ENCODE measurements at places on chromosomes 6 and 20.

- no peak for DNase-seq
Measured at GRCh38 chr20:20103486-20103885, 51.2 kb downstream of the CFAP61 start.

GRCh38 chr20:10304471-10305046 is 85.9 kb downstream of the SNAP25 start:
- no peak for DNase-seq

GRCh38 chr6:1485678-1486077 is 96.3 kb downstream of the FOXF2 start:
- no peak for DNase-seq

DNA sequence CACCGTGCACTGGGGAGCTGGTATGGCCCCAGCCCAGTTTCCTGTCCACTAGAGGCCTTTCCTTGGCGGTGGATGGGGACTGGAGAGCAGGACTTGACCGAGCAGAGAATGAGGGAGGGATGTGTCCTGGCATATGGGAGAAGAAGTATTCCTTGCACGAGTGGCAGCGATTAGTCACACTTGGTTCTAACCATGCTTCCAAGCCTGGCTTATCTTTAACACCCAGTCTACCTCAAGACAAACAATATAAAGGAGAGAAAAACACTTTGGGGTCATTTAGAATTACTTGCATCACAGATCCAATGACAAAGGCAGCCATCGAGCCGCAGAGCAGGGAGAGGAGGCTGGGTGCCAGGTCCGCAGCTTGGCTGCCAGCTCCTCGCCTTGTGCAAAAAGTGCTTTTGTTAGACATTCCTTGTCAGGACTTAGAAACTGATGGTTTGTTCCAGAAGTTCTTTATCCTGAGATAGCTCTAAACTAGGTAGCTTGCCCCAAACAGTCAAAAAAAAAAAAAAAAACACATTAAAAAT is 214.9 kb upstream of the GMDS start:
- DNase-seq, result no peak

- no peak for DNase-seq
Measured at GRCh38 chr6:68709091-68709490, 74.0 kb downstream of the ADGRB3 start.

DNA sequence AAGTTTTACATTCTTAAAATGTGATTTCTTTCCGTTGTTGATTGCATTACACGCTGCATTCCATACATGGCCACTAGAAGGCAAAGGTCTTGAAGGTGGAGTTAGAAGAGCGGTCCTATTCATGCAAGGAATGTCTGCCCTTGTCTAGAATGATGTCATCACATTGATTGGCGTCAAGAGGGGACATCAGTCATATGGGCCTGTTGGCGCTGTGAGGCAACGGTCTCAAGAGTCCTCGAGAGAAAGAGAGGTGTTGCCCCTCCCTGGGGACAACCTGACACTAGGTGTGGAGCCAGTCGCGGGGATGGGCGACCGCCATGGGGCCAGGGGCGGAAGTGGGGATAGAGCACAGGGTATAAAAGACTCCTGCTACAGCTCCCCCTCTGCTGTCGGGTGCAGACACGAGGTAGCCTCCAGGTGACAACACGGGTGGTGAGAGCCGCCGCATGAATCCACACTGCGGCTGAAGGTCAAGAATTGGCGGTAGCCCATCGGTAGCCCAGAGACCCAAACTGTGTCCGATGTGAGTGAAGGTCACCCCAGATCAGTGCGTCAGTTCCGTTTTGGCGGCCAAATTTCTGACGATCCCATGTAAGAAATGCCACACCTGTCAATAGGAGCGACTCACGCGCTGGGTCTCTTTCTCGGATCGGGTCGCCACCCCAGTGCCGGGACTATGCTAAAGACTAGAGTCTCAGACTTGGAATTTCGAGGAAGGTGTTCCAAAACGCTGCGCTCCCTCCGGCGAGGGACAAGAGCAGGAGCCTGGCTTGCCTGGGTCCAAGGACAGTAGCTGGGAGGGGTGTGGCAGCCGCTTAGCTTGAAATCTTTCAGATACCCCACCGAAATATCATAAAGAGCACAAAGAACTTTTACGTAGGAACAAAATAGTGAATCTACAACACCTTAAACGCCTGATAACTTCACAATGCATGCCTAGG is 93.2 kb upstream of the ZNF184 start:
- no peak for DNase-seq

DNA sequence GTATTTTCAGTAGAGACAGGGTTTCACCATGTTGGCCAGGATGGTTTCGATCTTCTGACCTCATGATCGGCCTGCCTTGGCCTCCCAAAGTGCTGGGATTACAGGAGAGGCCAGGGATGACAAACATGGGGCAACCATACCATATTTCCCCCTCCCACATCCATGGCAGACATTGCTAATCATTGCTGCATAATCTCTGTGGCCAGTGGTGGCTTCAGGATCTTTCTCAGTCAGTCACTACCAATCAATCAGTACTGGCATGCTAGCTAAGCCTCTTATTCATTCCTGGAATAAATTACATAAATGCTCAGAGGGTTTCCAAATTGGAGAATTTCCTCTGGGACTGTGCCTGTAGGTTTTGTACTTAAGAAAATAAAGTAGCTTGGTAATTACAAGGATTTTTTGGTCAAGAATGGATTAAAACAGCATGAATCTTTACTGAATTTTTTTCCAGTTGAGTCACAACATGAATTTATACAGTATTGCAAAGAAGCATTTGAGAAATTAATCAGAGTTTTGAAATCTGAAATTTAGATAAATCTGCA is 138.1 kb downstream of the FNDC1 start:
- DNase-seq, result no peak

DNA sequence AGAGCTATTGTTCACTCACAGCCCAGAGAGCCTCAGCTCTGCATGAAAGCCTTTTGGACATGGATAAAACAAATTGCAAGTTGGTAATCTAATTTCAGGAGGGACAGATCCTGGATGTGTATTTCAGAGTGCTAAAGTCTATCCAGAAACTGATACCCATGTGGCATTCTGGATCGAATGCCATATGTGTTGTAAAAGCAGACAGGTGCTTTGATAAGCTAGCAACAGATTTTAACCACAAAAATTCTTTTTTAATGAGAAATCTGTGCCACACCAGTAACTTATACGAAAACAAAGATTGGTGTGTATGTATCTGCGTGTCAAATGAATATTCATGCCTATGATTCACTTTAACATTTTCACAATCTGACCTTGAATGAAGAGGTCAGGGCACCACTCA is 936.6 kb upstream of the MAP3K7 start:
- no peak for DNase-seq

- no peak for DNase-seq
Measured at GRCh38 chr20:63857764-63858392, 3.4 kb upstream of the ABHD16B start.

- no peak for DNase-seq
Measured at GRCh38 chr6:162699961-162700360, 27.6 kb downstream of the PRKN start.

DNA sequence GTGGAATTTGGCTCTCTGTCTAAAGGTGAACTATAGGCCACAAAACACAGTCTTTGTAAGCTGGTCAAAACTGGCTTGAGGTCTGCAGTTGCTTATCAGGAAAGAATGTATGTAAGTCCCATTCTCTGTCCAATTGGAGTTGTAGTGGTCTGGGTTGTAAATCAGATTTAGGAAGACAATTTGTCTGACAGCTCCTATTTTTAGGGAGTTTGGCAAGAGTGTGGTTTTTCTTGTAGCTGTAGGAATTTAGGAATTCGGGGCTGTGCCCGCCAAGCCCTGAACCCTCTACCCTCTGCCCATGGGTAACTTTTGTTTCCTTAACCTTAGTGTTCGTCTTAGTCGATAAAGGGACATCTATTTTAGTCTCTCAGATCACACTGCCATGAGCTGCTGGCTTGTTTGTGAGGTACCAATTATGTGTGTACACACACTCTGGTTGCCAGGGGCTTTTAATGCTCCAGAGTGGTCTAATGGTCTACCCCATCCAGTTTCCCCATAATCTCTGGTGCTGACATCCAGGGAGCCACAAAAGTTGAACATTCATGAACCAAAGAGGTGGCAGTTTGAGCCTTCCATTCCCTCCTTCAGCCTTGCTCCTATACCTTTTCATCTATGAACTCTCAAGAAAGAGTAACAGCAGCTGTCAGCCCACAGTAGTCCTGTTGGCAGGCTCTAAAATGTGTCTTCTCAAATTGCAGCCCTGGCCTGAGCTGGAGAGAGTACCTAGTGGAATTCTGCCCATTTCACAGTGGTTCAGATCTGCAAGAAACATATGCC is 93.0 kb downstream of the ANKRD6 start:
- DNase-seq, result no peak

DNA sequence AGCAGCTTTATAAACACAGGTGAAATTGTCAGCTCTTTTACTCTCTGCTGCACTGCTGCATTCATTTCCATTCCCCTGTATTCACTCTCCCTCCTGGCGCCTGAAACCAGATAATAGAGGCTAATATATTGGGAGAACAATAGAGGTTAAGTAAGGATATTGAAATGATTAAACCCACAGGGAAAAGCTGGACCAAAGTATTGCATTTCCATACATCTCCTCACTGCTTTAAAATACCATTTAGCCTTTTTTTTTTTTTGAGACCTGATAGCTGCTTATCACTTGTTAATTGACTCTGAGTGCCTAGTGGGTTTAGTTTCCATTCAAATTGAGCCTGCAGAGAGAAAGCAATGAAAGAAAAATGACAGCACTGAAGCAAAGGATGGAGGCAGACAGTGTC is 540.5 kb upstream of the IMPG1 start:
- no peak for DNase-seq

GRCh38 chr6:54248319-54248718 is 59.9 kb upstream of the TINAG start:
- DNase-seq, result no peak

- DNase-seq, result no peak
Measured at GRCh38 chr6:160337301-160337700, 10.9 kb upstream of the SLC22A3 start.

DNA sequence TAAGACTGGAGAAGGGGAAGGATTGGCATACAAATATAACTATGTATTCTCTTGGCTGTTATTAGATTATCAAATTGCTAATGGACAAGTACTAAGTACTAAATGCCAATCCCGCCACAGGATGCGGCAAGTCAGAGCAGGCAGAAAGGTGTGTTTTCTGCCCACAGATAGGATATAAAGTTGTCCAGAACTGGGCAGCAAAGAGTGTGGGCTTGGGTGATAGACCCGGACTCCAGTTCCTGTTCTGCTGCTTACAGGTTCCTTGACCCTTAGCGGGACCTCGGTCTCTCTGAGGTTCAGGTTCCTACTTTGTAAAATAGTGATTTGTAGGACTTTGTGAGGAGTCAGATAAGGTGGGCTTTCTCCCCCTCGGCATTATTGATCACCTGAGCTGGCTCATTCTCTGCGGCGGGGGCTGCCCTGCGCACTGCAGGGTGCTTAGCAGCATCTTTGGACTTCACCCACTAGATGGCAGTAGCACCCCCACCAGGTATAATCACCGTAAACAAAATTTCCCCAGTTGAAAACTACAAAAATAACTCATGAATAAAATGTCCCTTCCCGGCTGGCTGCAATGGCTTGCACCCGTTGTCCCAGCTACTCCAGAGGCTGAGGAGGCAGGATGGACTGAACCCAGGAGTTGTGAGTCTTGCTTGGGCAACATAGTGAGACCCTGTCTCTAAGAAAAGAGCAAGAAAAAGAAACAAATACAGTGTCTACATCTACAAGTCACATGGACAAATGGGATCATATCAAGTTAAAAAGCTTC is 193.1 kb downstream of the DOK5 start:
- peak; percentile 3 for DNase-seq

DNA sequence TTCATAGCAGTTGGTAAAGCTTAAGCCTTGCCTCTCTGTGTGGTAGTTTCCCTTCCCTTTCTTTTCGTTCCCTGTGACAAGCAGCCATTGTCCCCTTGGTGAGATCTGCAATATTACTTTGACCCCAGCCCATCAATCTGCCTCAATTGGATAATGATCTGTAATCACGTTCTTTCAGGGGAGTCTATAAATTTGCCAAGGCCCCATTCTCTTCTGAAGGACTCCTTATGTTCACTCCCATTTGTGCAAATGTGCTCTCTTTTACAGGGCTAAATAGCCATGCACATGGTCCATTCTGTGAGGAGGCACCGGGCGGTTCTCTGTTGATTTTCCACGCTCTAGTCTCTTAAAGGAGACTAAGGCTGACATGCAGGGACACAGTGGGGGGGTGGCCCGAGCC is 660.4 kb upstream of the SLC35B3 start:
- no peak for DNase-seq

- no peak for DNase-seq
Measured at GRCh38 chr6:127483399-127484055, 24.3 kb upstream of the KIAA0408 start.

GRCh38 chr20:57244627-57245214 is 21.7 kb downstream of the BMP7 start:
- DNase-seq, result no peak

DNA sequence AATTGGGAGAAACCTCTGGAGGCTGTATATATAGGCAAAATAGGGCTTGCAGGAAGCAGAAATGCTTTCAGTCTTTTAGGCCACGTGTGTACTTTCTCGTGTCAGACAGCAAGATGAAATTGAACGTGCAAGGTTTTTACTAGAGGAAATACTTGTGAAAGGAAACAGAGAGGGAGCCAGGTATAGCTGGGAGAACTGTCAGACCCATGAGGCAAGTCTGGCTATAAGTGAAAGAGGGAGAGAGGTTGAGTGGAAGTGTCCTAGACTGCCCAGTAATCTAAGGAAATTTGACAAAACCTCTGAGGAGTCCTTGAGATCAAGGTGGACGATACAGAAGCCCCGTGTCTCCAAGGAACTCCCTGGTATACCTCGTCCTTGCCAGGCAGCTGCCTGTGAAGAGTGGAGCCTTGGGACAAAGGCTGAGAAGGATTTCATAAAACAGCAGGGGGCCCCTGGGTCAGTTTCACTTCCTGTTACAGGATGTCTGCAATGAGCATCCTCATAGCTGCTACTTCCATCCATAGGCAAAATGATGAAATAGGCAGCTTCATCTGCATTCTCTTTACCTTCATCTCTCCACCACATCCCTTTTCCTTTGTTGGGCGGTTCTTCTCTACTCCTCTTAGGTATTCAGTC is 114.4 kb upstream of the MAP3K7 start:
- DNase-seq, result no peak

DNA sequence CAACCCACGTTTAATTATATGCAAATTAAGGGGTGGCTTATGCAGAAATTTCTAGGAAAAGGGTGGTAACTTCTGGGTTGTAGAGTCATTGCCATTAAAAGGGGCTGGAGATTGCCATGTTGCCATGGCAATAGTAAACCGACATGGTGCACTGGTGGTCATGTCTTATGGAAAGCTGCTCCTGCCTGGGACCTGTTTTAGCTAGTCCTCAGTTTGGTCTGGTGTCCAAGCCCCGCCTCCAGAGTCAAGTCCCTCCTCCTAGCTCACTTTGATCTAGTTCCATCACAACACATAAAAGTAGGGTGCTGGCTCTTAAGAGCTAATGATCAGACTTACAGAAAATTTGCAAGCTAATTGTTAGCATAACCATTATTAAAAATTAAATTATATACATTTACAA is 5.3 kb downstream of the SLC22A2 start:
- no peak for DNase-seq

All from CD4-positive, alpha-beta T cell treated with Interleukin-6 at 100 ng/mL for 8 hours (primary cell).